ENCODE measurements at places on chromosomes 2 and 18. TPM values are rescaled to one million over a fixed set of nuclear protein-coding genes. Genes with fewer than 3 reads are reported as not detected.

- no peaks in the 10 kb centered on the region for H3K27me3 ChIP-seq
- no peak overlapping the region for H3K4me3 ChIP-seq
- H3K4me1 ChIP-seq = no peaks in the 10 kb centered on the region
- no peak overlapping the region for H3K27ac ChIP-seq
Measured at GRCh38 chr18:70028084-70028483, 80.4 kb upstream of the CD226 start.

DNA sequence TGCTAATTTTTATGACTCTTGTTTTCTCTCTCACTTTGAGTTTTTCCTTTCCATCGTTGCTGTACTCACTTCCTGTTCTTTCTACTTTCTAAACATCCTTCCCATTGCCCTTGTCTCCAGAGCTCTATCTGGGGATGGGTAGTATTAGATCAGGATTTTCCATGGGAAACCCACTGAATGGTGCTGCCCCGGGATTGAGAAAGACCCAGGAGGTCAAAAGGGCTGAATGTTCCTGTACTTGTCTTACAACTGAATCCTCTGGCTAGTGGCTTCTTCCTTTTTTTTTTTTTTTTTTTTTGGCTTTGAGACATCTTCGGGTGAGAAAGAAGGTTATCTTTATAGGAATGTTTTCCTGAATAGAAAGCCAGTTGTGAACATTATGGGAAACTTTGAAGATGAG is 364.8 kb upstream of the SLC14A2 start:
- H3K27ac ChIP-seq = peak overlapping the region; percentile 83
- no peaks in the 10 kb centered on the region for H3K36me3 ChIP-seq
- DNase-seq = no peak
- H3K4me3 ChIP-seq = no peak overlapping the region

DNA sequence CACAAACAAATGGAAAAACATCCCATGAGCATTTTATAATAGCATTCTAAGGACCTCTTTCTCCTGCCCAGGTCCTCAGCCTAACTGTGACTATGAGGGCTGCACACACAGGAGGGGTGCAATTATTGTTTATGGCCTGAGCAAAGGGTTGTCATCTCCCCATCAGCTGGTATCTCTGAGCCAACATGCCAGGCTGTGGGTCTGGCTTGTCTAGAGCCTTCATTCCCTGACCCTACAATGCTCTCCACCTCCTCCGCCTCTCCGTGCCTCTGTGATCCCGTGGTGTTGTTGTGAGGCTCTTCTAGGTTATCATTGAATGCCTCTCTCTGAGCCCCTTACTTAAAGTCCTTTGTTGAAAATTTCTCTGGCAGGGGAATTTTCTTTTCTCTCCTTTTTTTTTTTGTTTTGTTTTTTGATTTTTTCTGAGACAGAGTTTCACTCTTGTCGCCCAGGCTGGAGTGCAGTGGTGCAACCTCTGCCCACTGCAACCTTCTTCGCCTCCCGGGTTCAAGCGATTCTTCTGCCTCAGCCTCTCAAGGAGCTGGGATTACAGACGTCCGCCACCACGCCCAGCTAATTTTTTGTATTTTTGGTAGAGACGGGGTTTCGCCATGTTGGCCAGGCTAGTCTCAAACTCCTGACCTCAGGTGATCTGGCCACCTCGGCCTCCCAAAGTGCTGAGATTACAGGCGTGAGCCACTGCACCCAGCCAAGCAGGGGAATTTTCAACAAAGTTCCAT is 126.4 kb downstream of the SMAD7 start:
- no peak overlapping the region for H3K4me3 ChIP-seq
- H3K27ac ChIP-seq = no peak overlapping the region
- H3K4me1 ChIP-seq = peaks cover 15% of the 10 kb centered on the region
- DNase-seq = no peak
- H3K27me3 ChIP-seq = no peaks in the 10 kb centered on the region

- H3K4me3 ChIP-seq = peak overlapping the region; percentile 92
- H3K4me1 ChIP-seq = no peaks in the 10 kb centered on the region
- peak; percentile 81 for DNase-seq
- H3K27ac ChIP-seq = no peak overlapping the region
Measured at GRCh38 chr18:25350489-25351251, 1.3 kb downstream of the ZNF521 start.

- no peaks in the 10 kb centered on the region for H3K36me3 ChIP-seq
- no peak overlapping the region for H3K27ac ChIP-seq
- H3K4me3 ChIP-seq = no peak overlapping the region
- peaks cover 4% of the 10 kb centered on the region for H3K27me3 ChIP-seq
- no peak for DNase-seq
Measured at GRCh38 chr2:119735565-119735964, 24.2 kb upstream of the PTPN4 start.

DNA sequence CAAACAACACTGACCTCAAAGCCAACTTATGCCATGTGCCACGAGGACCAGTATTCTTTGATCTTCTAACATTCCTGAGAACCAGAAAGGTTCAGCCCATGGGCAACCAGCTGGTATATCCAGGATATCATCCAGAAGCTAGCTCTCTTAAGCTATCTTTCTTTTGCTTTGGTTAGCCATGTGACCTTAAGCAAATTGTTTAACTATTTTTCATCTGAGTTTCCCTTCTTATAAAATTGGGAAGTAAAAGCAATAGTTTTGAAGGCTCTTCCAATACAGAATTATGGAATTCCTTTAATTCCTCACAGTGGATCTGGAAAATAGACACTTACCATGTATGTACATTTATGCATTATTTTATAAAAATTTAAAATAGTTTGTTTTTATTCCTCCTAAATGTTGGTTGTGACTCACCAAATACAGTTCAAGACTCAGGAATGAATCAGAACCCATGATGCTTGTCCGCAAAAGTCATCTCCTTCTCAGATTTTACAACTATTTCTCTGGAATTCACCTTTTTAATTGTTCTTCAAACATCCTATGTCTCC is 435.7 kb downstream of the ZEB2 start:
- no peak overlapping the region for H3K4me3 ChIP-seq
- H3K27ac ChIP-seq = no peak overlapping the region
- no peaks in the 10 kb centered on the region for H3K4me1 ChIP-seq

- no peaks in the 10 kb centered on the region for H3K27me3 ChIP-seq
- no peaks in the 10 kb centered on the region for H3K36me3 ChIP-seq
Measured at GRCh38 chr2:30678410-30679137, 128.7 kb downstream of the CAPN13 start.

DNA sequence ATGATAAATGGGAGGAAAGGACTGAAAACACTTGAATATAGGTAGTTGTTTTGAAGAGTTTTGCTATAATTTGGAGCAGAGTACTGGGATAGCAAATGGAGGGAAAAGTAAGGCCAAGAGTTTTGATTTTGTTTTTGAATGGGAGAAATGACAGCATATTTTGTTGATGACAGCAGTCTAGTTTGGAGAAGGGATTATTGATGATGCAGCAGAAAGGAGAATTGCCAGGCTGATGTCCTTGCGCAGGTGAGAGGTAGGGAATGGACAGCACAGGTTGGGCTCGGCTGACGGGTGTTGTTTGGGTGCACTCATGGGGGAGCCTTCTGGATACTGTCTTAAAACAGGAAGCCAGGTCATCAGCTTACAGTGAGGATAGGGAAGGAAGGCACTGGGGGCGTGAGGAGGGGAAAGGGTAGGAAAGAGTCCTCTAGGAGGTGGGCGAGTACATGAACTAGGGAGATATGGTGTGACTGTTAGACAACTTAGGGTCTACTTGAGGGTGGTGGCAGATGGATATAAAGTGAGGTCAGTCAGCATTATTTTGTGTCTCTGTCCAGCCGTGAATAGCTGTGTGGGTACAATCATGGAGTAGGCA is 10.4 kb downstream of the NCAPH start:
- no peaks in the 10 kb centered on the region for H3K27me3 ChIP-seq
- DNase-seq = no peak
- H3K4me1 ChIP-seq = no peaks in the 10 kb centered on the region
- H3K36me3 ChIP-seq = no peaks in the 10 kb centered on the region

DNA sequence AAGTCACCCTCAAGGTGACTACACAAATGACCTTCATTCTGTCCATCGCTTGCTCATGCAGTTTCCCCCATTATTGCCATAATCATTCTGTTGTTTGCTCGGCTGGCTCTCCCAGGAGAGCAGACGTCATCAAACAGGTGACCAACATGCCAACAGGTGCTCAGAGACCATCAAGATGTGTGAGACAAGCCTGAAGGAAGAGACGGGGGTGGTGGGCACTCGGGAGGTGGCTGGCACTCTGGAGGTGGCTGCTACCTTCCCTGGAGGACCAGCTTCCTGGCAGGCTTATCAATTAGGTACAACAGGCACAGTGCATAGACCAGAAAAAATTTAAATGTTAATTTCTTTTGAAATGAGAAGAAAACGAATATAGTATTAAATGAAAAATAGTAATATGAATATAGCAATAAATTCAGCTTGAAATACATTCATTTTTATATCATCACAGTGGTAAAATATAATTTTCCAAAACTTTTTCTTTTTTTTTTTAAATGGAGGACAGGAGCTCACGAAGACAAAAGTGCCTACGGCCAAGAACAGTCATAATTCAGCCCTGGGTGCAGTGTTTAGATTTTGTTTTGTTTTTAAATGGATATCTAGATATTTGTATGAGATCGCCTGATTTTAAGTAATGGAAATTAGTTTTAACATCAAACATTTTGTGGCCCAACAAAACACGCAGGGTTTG is 16.9 kb upstream of the HAAO start:
- no peak for DNase-seq
- H3K27me3 ChIP-seq = no peaks in the 10 kb centered on the region
- no peaks in the 10 kb centered on the region for H3K36me3 ChIP-seq
- peak overlapping the region; percentile 95 for H3K4me3 ChIP-seq
- H3K27ac ChIP-seq = peak overlapping the region; percentile 38
- H3K4me1 ChIP-seq = no peaks in the 10 kb centered on the region

DNA sequence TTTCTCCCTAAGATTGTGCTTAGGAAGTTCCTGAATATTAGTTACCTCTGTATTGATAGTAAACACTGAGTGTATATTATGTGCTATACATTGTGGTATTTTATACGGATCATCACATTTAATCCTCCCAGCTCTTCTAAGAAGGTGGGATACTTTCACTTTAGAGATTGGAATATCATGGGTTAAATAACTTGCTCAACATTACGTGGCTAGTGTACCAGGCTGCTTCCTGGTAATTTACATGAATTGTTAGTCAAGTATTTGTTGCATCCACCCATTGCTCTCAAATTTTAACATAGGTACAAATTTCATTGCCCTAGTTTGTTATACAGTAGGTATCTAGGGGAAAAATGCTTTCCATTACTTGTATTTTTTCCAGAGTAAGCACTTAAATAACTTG is 21.4 kb downstream of the FAM98A start:
- no peak overlapping the region for H3K27ac ChIP-seq
- DNase-seq = no peak
- H3K4me1 ChIP-seq = no peaks in the 10 kb centered on the region
- no peaks in the 10 kb centered on the region for H3K36me3 ChIP-seq
- H3K27me3 ChIP-seq = no peaks in the 10 kb centered on the region
- no peak overlapping the region for H3K4me3 ChIP-seq

Gene MPP4
- not detected for polyA plus RNA-seq

Gene SERPINE2
- polyA plus RNA-seq = 11.7 TPM

Gene COPS8
- 60.3 TPM for polyA plus RNA-seq

Gene PREB
- polyA plus RNA-seq = 46.3 TPM

Gene SPC25
- 0.23 TPM for polyA plus RNA-seq

All from aorta (tissue), 5 donors.